ENCODE measurements at places on chromosomes 2 and 18.

GRCh38 chr2:18966131-18966530 is 376.8 kb upstream of the NT5C1B start:
- DNase-seq = no peak

GRCh38 chr2:165833156-165833555 is 39.1 kb upstream of the GALNT3 start:
- no peak for DNase-seq

- no peak for DNase-seq
These were observed 45.6 kb upstream of the LPIN2 start for GRCh38 chr18:3058328-3059191.

DNA sequence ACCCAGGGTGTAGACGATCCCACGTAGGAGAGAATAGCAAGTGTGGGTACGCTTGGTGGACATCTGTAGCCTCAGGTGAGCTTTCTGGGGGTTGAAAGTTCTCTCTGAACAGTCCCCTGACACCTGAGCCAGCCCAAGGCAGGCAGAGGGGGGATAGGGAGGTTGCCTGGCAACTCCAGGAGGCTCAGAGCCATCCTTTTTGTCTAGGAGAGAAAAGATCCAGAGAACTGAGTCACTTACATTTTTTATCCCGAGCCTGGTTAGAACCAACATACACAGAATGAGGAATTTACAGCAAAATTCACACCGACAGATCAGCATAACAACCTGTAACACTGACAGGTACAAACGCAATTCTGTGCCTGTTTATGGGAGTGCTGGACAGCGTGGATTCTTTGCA is 113.2 kb downstream of the SH3BP4 start:
- DNase-seq = no peak

GRCh38 chr18:70363861-70364260 is 75.0 kb downstream of the SOCS6 start:
- DNase-seq = no peak

DNA sequence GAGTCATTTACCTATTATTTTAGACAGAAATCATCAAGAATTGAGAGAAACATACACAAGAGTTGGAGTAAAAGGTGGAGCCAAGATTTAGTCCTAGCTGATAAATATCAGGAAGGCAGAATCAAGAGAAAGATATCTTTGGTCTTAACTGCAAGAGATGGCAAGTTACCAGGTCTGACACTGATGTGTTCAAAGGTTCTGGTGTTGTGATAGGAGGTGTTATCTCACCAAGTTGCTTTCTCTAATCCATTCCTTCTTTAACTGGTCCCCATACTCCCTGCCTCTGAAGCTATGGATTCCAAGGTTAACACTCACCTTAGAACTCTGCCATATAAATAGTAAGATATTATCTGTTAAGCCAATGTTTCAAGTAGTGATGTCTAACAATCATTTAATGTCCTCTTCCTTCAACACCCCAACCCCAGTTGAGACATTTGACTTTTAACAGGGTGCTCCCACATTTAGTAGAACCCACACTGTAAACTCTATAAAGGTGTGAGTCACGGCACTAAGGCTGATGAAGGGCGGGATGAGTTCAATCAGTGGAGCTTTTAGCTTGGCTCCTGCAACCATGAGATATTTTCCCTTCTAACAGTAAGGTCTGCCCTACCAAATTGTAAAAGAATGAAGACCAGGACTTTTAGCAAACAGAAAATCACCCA is 333.7 kb downstream of the RND3 start:
- no peak for DNase-seq

DNA sequence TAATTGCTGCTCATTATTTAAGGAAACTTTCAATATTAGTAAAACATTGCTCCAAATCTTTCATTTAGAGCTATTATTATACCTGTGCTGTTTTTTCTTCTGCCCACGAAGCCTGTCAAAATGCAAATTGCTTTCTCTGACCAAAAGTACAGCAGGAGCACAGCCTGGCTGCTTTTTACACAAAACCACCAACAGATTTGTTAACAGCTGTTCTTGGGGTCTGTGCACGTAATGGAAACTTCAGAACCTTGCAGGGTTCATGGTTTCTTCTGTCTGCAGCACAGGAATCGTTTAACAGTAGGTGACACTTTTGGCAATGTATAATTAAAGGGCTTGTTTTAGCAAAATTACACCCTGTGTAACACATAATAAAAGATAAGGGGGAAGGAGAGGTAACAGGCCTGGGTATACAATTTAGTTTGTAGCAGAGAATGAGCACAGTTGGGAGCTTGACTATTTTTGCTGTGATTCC is 447.3 kb downstream of the KCNJ3 start:
- peak; percentile 13 for DNase-seq

GRCh38 chr2:73917296-73917695 is 9.4 kb upstream of the DGUOK start:
- no peak for DNase-seq

DNA sequence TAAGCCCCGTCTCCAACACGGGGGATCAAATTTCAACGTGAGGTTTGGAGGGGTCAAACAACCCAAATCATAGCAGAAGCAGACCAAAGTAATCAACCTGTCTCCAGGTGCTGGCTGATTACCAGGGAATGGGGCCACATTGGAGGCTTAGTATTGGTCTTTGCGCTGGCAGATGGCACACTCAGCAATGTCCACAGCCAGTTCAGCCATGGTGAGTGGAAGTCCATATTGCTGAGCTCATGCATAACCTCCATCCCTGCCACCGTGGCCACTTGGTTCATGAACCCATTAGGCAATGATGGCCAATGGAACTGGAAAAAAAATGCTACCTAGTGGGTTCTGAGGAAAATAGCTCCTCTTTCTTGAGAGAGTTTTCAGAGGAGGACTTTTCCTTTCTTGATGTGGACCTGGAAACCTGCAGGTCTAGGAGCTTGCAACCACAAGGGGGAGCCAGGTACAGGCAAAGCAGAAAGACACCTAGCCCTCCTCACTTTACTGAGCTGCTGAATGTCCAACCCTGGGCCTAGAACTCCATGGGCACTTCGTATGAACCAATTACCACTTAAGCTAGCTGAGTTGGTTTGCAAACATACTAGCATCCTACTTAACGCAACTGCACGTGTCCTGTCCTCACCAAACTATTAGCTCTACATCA is 128.0 kb upstream of the GYPC start:
- DNase-seq = peak; percentile 32

- no peak for DNase-seq
These were observed 10.5 kb downstream of the TM4SF20 start for GRCh38 chr2:227368574-227368973.

- no peak for DNase-seq
These were observed 29.7 kb downstream of the LYPD6 start for GRCh38 chr2:149360106-149360505.

DNA sequence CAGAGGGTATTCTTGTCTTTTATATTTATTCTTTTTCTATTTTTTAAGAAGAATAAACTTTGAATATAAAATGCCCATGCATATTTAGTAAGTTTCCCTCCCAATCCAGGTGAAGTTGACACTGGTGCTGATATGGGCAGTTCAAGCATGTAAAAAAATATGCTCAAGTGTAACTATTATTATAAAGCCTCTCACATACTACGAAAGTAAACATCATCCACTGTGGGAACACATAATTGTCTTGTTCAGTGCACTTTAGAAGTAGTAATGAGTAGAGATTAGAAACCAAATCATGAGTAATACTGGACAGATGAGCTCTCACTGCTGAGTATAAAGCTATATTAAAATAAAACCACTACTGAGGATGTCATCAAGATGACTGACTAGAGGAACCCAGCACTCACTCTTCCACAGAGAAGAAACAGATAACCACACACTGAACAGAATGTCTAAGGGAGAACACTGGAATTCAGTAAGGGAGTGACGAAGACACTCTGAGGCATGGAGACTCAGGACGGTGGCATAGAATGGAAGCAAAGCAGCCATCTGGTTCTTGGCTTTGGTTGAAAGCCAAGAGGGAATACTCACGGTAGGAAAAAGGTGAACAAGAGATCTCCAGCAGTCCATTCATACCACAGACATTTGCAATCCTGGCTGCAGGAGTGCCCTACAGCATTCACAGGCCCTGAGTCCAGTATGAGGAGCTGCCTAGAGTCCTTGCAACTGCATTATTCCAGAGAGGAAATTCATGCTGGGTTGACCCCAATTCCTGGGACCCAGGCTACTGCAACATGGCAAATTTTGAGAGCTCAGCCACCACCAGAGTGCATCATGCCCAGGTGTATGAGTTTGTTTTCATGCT is 9.5 kb upstream of the FAM110C start:
- no peak for DNase-seq

- no peak for DNase-seq
These were observed at the start of gene HOXD11 for GRCh38 chr2:176106581-176107539. Gene HOXD11, plus strand, starts transcription at chr2:176107280. Its CDS starts 76 bp downstream, at chr2:176107356.

- no peak for DNase-seq
These were observed 71.0 kb upstream of the SP3 start for GRCh38 chr2:174035981-174036742.

GRCh38 chr2:163420604-163421003 is 315.2 kb downstream of the FIGN start:
- DNase-seq = no peak

DNA sequence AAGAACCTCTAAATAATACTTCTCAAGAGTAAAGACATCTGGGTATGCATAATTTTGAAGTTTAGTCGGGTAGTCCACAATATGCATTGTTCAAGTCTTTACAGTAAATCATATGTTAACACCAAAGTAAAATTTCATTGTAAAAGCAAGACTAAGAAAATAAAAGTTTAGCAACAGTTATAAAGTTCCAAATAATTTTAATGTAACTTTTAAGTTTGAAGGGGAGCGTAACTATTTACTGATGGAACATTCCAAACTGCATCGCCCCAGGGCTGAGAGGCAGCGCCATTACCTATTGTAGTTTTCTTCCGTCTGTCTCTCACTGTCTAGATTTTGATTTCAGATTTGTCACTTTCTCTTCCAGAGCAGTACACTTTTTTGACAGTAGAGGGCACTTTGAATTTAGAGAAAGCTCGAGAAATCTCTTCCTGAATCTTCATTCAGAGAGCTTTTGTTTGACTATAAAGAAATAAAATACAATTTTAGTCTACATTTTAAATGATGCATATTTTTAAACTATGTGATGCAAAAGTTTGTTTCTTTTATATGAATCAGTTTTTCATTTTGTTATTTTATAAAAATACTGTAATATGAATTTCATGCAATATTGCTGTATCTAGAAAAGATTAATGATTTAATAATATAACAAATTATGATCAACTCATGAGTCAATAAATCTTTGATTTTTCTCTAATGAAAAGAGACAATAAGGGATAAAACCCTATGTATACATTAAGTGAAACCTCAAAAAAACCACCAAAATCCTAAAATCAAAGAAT is 389.8 kb downstream of the FIGN start:
- DNase-seq = no peak

DNA sequence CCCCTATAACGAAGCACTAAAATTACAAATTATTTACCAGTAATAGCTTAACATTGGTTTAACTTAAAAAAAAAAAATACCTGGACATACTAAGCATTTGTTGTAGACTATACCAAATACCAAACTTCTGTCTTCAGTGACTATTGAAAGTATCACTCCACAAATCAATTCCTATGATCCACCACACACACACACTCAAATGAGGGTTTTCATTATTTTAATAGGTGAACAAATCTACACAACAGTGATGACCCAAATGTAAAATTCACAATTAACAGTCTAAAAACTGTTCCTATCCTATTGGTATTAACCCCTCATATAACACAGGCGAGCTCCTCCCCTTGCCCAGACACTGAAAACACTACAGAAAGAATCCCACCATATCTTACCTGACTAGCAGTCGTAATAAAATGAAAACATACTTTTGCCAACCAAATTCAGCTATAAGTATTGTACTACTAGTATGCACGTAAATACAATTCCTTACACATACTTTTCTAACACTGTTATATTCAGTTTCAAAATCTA is 2.5 kb downstream of the SP3 start:
- no peak for DNase-seq

DNA sequence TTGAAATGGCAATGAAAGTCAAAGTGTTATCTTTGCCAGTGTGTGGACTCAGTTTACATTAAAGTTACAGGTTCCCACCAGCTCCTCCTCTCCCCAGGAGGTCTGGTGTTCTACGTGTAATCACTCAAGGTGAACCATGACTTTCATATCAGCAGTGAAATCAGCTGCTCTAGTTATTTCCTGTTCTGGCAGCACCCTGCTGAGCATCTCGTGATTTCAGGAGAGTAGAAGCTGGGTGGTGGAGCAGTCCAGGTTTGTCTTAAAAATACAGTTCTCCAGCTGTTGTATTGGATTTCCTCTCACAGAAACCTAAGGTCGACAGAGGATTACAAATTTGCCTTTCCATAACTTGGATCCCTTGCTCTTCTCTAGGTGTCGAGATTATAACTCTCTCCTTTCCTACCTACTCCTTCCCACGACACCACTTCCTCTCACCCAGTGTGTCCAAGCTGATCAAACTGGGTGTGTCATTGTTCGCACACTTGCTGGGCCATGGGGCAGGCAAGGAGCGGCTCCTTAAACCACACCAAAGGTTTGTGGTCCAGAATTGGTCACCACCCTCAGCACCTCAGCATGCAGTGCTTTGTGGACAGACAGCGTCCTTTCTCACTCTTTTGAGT is 13.0 kb upstream of the ARHGAP25 start:
- no peak for DNase-seq

DNA sequence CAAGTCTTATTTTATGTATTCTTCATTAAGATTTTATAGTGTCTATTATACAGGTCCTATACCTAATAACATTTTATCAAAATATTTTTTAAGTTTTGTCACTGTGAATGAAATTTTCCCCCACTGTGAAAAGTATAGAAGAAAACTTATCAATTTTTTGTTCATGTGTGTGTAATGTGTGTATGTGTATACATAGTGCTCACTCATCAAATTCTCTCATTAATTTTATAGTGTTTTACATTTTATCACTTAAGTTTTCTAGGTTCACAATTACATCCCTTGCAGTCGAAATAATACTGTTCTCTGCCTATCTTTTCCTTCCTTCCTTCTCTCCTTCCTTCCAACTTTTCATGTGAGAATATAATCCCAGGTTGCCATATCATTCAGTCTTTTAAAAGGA is 93.2 kb upstream of the FBXO11 start:
- no peak for DNase-seq

Data from GM12891 (cell line).